Stimulated activated CD8-positive, alpha-beta memory T cell treated with anti-CD3 and anti-CD28 coated beads, Interleukin-2, amount 100 ng/mL, for 1 hour (primary cell): ENCODE measurements at places on chromosomes 2 and 18.

DNA sequence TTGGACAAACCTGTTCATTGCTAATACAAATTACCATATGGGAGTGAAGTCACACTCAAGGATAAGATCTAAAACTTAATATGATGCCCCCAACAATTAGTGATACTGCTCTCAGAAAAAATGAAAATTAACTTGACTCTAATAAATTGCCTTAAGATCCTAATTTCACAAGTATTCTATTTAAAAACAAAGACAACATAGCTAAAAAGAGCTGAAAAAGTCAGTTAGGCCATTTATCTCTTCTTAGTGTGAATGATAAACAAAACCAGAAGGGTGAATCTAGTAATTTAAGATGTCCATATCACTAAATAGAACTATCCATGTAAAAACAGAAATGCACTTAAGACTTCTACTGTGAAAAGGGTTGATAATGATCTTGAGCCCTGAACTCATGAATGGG, 53.4 kb downstream of the FN1 start:
- no peak for DNase-seq

DNA sequence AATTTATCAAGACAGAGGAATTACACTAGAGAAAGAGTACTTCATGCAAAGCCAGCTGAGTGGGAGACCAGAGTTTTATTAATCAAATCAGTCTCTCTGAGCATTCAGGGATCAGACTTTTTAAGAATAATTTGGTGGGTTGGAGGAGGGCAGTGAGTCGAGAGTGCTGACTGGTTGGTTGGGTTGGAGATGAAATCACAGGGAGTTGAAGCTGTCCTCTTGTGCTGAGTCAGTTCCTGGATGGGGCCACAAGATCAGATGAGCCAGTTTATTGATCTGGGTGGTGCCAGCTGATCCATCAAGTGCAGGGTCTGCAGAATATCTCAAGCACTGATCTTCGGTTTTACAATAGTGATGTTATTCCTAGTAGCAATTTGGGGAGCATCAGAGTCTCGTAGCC, 21.4 kb upstream of the PDCL3 start:
- DNase-seq, result no peak

DNA sequence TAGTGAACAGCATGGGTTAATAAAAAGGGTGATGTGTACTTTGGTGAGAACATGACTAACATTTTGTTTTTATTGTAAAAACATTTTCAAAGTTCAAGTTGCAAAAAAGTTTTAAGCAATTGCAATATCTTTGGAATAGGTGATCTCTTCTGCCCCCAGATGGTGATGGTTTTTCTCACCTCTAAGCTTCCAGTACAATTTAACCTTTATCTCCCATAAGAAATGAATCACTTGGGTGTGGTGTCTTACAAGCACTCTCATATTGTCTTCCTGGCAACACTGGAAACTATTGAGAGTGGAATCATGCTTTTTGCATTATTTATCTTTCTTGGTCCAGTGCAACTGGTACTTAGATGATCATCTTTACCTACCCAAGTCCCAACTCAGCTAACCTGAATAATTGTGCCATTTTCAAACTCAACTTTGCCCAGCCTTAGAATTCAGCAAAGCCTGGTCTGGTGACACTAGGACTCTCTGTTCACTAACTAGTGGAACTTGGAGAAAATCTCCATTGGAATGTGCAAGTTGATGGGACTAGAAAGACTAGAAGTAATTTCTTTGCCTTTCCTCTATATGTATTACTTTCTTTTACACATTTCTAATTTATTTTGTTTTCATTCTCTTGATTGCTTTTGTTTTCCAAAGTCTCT, 964.7 kb upstream of the ZEB2 start:
- DNase-seq, result no peak

DNA sequence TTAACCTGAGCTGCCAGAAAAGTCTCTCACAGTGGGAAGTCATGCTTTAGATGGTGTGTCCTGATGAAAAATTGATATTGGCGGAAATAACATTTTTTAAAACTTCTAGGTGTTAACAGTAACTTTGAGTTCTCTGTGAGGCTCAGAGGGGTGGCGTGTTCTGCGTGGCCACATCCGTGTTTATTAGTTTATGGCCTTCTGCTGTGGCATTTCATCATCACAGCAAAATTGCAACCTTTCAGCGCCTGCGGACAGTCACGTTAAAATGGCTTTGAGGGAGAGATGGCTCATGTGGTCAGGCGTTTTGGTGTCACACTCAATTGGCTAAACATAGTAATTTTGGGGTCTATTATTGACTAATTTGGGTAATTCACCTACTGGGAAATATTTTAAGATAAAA, 42.4 kb downstream of the KLHL29 start:
- DNase-seq, result no peak

GRCh38 chr2:11527001-11527400, 6.8 kb upstream of the GREB1 start:
- DNase-seq, result no peak

DNA sequence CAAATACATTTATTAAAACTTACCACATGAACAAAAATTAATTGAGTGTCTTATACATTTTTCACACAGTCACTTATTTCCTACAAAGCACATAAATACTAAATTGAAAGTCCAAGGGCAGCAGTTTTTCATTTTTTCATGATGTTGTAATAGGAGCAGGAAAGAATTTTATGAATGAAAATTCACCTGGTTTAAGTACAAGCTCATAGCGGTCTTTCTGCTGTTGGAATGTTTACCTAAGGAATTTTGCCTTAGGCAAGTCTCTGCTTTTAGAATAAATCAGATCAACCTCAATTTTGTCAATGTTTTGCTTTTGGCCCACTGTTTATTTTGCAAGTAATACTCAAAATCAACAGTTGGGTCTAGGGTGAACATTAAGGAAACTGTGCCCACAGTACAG, 40.0 kb downstream of the ETAA1 start:
- no peak for DNase-seq

- DNase-seq, result no peak
These were observed 1.9 kb downstream of the ATG4B start for GRCh38 chr2:241639385-241639784.

DNA sequence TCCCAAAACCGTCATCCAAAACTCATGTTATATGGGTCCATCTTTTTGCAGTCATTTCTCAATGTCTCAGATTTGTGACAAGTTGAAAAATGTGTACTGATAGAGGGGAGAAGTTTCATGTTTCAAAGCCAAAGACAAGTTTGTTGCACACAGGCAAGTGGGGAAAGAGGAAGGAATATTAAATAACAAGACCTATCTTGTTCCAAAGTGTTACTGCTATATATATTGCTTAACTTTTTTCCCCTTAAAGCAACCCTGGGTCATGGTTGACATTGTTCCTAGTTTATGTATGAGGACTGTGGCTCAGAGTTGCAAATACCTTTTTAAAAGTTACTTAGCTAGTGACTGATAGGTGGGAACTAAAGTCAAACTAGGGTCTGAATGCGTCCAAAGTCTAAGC, 1.7 kb downstream of the ITGA4 start:
- no peak for DNase-seq

DNA sequence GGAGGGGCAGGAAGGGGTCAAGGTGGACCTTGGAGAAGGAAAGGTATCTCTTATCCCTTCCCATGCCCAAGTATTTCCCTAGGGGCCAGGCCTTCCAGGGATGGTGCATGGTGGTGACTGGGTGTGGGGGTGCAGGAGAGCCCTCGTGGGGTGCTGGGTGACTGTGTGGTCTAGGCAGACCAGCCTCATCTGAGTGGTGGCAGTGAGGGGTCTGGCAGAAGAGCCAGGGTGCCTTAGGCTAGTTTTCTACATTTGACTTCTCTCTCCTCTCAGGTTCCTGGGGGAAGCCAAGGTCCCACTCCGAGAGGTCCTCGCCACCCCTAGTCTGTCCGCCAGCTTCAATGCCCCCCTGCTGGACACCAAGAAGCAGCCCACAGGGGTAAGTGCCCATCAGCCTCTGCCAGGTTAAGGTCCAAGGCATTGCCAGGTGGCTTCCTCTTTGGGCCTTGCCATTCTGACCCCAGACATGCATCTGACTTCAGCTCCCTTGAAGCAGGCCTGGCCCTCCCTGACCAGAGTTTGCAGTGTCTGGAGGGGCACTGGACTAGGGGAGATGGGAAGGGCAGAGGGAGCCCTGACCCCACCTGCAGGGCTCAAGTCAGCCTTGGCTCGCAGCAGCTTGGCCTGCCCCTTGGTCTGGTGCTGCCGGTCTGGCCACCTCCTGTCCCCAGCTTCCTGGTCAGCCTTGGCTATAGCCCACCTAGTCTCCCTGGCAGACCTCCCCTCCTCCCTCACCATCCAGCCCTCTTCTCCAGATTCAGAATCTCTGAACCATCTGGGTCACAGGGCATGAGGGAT, 49.8 kb downstream of the DYSF start:
- no peak for DNase-seq

- DNase-seq, result no peak
These were observed 93.9 kb downstream of the FARSB start for GRCh38 chr2:222561817-222562645.

GRCh38 chr2:234827096-234827860, 124.5 kb upstream of the SH3BP4 start:
- DNase-seq, result no peak

DNA sequence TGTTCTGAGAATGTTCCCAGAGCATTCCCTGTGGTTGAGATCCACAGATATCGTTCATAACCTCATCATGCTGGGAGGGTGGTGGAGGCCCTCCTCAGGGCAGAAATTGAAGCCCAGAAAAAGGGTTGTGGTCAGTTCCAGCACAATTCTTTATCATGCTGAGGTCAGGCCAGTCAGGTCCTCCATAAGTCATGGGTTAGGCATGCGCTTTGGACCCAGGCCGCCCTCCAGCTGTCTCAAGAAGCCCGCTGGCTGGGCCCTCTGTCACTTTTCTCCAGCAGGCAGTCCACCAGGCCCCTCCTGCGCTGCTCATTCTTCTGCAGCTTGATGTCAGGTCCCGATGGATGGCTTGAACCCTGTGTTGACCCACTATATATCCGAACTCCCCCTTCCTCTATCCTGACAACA, 151.1 kb upstream of the NT5C1B start:
- DNase-seq, result no peak

DNA sequence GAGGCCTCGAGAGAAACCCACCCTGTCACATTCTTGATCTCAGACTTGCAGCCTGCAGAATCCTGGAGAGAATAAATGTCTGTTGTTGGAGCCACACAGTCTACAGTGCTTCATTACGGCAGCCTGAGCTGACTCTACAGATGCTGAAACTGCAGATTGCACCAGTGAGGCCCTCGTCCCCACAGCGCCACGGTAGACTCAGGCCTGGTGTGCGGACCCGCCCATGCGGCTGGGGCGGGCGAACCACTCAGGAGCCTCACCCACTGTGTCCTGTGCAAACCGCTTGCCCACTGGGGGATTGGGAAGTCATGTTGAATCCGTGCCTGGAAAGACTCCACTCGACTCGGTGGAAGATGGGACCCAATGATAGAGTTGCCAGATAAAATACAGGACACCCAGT, 125.2 kb upstream of the COPS8 start:
- no peak for DNase-seq

- DNase-seq, result no peak
These were observed 113.5 kb downstream of the KCTD1 start for GRCh38 chr18:26434887-26435286.

GRCh38 chr2:241413929-241414580, 58.0 kb downstream of the FARP2 start:
- no peak for DNase-seq

GRCh38 chr2:205568620-205569019, 113.7 kb upstream of the NRP2 start:
- DNase-seq, result no peak

- DNase-seq, result no peak
These were observed 203.8 kb downstream of the ETAA1 start for GRCh38 chr2:67600946-67601345.

DNA sequence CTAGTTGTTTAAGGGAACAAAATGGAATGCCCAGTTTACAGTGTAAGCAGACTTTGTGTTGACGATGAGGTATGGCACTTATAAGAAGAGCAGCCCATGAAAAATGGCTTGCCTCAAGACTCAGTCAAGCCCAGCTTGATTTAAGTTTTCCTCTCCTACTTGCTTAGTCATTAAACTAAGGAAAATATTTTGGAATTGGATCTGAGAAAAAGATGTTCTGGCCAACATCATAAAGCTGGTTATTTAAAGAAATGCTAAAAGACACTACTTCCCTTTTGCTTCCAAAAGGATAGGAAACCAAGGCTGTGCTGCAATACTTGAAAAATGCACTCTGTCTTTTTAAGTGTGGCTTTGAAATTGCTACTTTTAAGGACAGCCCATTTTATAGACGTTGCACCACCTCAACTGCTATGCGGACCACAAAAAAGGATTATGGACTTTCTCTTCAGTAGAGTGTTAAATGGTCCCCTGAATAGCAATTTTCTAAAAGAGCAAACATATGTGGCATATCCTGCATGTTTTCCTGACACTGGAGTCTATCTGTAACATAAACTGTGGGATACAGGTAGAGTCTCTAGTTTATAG, 32.1 kb downstream of the CCDC141 start:
- DNase-seq, result no peak

GRCh38 chr2:160075171-160075570, 12.8 kb upstream of the PLA2R1 start:
- no peak for DNase-seq
